ENCODE measurements at places on chromosomes 4 and X.

- DNase-seq = peak; percentile 40
These were observed 15.0 kb downstream of the BRCC3 start for GRCh38 chrX:155086202-155086840.

- DNase-seq = no peak
These were observed 4.7 kb upstream of the ARX start for GRCh38 chrX:25020391-25020904.

- DNase-seq = no peak
These were observed 157.6 kb downstream of the EMCN start for GRCh38 chr4:100360211-100360610.

DNA sequence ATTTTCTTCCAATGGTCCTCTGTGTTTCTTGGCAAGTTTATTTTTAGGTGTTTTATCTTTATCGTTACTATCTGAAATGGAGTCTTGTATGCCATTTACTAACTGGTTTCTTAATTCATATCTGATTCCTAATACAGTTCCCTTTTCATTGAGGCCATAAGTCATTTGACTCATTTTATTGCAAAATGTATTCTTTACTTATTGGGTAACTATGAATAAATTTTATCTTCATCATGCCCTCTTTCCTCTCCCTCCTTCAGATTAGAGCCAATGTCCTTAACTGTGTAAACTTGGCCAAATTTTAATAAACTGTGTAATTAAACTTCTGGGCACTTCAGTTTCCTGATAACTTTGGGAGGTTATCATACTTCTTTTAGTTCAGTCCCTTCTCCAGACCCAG is 19.3 kb upstream of the MSMO1 start:
- peak; percentile 34 for DNase-seq

DNA sequence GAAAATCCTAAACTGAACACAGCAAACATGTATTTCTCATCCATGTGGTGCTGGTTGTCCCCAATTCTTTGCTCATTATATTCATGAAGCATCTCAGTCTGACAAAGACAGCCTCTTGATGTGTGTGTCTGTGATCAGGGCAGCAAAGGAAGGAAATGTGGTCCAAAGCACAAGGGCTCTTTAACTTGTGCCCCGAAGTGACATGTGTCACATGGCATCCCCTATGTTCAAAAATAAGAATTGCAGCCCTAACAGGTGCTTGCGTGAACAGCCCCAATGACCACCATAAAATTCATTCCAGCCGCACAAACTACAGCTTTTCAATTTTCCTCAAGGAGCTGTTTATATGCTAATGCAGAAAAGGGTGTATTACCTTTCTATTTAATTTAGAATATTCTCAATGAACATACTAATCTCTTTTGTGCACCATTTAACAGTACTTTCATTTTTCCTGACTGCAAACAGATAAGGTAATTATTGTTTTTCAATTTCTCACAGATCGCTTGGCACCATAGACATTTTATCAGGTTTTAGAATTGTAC is 231.9 kb upstream of the CTSO start:
- no peak for DNase-seq

GRCh38 chrX:13482746-13483541 is 86.5 kb upstream of the EGFL6 start:
- no peak for DNase-seq

DNA sequence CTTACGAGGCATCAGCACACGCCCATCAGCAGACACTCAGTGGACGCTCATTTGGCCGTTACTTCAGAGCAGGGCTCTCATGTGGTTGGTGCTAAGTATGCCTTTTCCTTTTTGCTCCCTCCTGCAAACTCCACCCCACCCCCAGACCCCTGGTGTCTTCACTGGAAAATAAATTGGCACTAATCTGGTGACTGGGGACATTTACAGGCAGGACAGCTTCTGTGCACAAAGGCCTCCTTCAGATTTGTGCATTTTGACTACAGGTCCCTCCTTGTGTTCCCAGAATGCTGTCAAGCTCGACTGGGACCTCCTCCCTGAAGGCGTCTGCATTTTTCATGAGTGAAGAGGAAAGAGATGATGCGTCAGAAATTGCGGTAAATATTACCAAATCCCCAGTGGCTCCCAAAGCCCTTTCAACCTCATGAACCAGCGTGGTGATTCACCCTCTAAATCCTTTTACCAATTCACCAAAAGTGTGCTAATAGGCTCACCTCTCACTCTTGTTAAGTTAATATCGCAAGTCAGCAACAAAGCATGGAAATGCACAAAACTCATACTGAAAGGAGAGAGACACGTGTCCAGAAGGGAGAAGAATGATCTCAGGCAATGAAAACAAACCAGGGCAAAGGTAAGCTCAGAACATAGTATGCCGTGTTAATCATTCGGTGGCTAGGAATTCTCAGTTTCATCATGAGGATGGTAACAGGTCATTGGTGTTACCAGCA is 119.0 kb downstream of the NKX6-1 start:
- DNase-seq = peak; percentile 75

DNA sequence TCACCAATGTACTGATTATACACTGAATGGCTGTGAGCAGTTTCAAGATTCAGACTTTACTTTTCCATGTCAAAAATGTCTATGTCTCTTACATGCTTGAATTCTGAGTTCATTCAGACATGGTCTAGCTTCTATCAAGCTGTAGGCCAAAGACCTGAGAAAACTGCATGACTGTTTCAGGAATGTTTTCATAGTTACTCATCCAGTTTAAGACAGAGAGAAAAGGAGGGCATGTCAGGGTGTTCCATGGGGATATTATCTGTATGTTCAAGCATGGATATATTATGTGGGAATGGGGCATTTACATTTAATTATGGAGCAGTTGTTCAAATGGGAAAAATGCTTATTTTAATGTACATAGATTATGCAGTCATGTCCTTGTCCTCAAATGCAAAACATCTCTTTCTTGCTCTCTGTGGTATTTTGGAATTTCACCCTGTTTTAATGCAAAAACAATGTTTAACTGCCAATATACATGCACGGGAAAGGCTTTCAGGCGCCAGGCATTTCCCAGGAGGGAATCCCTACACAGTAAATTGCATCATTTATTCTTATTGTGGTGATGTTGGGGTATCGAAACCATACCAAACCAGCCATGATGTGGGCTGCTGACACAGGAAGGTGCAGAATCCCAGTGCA is 429.1 kb upstream of the INTU start:
- DNase-seq = peak; percentile 39

GRCh38 chr4:107068116-107068515 is 32.0 kb upstream of the DKK2 start:
- DNase-seq = no peak

- DNase-seq = no peak
These were observed 31.0 kb upstream of the SOD3 start for GRCh38 chr4:24764345-24764744.

- no peak for DNase-seq
These were observed 117.6 kb downstream of the ANKRD50 start for GRCh38 chr4:124594945-124595344.

GRCh38 chr4:1336088-1336491 is 10.9 kb upstream of the UVSSA start:
- DNase-seq = peak; percentile 74

DNA sequence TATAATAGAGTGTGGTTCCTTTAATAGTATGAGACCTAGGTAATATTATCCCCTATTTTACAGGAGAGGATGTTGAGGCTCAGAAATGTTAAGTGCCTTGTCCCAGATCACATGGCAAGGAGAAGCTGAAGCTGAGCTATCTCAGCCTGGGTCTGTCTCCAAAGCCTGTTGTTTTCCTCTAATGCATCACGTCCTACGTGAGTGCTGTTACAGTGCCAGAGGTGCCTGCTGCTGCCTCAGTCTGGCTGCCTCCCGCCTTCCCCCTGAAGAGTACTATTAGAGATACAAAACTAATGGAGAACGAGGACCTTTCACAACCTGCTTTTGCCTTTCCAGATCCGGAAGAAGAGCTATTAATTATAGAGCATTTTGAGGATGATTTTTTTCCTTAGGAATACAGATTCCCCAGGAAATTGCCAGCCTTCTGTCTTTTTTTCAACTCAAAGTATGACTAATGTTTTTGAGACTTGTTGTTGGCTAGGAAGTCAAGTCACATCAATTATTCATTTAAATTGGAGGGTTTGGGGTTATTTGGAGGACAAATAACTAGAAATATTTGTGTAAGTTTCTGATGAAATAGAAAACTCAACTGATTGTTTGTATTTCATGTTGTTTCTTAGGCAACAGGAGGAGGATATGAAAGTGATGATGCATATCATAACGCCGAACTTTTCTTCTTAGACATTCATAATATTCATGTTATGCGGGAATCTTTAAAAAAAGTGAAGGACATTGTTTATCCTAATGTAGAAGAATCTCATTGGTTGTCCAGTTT is 43.9 kb upstream of the MTMR1 start:
- peak; percentile 51 for DNase-seq

DNA sequence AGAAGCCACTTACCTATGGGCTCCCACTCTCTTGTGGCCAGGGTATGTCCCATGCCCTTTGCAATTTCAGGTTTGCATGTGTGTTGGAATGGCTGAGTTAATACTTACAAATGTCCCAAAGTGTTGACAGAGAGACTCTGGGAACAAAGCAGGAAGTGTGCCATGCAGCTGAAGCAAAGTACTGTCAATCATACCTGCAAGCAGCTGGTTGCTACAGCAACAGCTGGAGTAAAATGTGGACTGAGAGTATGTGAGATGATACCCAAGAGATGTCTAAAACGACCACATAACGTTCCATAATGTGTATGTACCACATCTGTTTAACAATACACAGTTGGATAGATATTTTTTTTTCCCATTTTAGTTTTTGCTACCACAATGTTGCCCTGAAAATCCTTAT is 82.8 kb upstream of the CAMK2D start:
- no peak for DNase-seq

DNA sequence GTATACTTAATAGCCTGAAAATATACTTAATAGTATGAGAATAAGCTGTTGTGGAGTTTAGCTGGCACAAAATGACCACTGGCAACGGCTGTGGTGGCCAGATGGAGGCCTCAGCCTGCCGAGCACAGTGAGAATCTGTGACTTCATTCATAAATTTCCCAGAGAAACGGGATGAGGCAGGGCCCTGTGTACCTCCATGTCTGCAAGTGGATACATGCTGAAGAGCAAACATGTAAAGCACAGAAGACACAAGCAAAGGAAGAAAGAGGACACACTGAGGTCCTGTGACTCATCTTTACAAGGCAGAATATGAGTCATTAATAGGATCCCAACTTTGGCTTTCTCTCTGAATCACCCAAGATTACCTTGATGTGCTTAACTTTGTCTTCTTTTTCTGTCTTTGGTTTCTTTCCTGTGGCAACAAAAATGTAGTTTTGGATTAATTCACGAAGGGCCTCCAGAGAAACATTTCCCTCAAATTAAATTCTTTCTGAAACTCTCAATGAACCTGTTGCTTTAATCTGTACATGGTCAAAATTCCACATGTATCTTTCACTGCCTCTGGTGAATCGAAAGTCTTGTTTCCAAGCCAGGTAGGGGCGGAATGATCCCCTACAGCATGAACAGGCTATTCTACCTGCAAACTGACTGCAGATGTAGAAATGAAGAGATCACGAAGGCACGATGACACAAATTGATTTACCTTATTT is 56.4 kb downstream of the IRF2 start:
- DNase-seq = peak; percentile 55

DNA sequence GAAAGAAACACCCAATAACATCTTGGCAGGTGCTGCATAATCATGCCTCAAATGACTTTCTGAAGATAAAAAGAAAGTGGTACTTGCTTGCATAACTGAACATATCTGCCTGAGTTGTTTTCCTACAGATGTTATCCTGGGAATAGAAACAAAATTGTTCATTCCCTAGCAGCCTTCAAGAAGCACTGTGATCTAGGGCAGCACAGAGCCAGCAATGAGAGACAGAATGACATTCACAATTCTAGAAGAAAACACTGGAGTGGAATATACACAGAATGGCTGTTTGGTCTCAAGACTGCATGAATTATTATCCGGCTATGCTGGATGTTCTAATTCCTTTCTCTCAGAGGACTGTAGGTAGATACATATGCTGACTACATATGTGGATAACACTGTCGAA is 790.9 kb downstream of the PDHA2 start:
- DNase-seq = no peak

DNA sequence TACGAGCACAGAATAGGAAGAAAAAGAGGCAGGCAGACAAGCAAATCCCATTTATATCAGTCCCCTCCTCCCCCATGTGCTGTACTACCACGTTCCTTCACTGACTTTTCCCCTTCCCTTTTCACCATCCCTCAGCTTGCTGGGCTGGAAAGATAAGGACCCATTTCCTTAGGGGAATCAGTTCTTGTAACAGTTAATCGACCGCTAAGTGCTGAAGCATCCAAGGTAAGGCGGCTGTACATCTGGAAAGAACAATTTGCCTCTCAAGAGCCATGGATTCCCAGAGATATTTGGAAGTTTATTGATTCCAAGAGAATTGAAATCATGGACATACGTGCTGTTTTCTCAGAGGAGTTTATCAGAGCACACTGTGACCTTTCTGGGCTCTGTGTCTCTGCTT is 1688.0 kb downstream of the STIM2 start:
- DNase-seq = no peak

GRCh38 chr4:34191443-34191842 is 2052.9 kb downstream of the ARAP2 start:
- no peak for DNase-seq

DNA sequence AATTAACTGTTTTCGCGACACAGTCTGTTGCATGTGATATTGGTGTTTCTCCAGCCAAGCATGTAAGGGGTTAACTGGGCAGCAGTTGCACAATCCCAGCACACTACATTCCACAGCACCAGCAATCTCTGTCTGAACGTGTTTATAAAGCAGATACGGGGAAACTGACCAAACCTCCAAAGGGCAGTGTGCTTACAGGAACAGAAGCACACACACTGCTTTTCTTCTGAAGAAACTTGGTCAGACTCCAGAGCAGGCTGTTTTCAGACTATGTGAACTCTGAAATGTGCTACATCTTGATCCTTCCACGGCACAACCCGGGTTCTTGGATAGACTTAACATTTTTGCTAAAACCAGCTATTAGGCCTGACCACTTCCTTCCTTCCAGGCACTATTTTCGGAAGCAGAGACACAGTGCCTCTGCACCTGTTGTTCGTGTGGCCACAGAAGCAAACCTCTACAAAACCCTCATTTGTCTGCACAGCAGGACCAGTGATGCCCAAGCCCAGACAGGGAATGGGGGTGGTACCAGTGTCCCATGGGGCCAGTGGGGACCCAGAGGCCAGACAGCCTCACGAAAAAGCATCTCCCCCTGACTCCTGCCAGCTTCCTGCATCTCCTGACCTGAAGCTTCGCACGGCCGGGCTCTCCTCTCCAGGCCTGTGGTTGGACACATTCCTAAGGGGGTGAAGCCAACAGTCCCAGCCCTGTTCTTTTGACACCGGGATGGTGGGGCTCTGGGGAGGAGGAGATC is 90.1 kb downstream of the IRF2 start:
- peak; percentile 94 for DNase-seq

DNA sequence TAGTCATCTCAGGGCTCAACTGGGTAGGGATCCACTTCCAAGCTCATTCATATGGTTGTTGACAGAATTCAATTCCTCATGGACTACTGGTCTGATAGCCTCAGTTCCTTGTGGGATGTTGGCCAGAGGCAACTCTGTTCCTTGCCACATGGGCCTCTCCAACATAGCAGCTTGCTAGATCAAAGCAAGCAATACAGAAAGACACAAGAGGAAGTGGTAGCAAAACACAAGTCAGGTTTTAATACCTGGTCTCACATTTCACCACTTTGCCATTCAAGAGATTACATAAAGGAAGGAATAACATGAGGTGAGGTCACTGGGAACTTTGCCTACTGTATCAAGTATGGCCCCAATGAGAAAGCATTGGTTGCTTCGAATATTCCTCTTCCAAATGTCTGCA is 79.2 kb downstream of the PRSS12 start:
- no peak for DNase-seq

Measured in cardiac fibroblast (primary cell).